B cell (primary cell): ENCODE measurements at places on chromosomes 7 and 10. TPM values are rescaled to one million over a fixed set of nuclear protein-coding genes. Genes with fewer than 3 reads are reported as not detected.

The ZNRF2 gene
- 32.0 and 33.6 TPM in 2 replicates for total RNA-seq

The TLX1 gene
- total RNA-seq: not detected in 2 replicates

The FHIP2A gene
- 18.2 and 28.6 TPM in 2 replicates for total RNA-seq

The PRLHR gene
- total RNA-seq: not detected in 2 replicates
